ENCODE measurements at places on chromosomes 5 and 9. TPM values are rescaled to one million over a fixed set of nuclear protein-coding genes. Genes with fewer than 3 reads are reported as not detected.

The KCNMB1 gene
- total RNA-seq, result not detected

The ORM2 gene
- total RNA-seq, result 46.0 TPM

The HTR4 gene
- not detected for total RNA-seq

DNA sequence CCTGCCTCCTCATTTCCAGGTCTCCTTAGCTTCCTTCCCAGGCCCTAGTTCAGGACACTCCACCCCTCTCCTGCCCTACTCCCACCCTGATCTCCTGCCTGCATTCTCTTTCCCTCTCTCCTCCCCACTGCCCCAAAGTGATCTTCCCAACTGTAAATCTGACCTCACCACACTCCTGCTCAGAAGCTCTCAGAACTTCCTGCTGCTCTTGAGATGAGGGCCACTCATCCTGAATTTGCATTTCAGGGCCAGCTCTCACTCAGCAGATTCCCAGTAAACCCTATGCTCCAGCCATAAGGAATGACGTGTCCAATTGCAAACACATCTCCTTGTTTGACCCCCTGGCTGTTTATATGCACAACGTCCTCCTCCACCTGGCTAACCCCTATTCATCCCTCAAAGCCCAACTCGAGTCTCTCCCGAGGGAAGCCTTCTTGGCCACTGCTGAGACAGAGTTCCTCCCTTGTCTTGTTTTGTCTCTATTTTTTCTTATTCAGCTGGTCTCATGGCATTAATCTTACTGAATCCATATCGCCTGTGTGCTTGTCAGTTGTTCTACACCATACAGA, 95.0 kb downstream of the NSG2 start:
- no peaks in the 10 kb centered on the region for H3K27me3 ChIP-seq
- no peaks in the 10 kb centered on the region for H3K36me3 ChIP-seq
- no peak overlapping the region for H3K4me3 ChIP-seq

DNA sequence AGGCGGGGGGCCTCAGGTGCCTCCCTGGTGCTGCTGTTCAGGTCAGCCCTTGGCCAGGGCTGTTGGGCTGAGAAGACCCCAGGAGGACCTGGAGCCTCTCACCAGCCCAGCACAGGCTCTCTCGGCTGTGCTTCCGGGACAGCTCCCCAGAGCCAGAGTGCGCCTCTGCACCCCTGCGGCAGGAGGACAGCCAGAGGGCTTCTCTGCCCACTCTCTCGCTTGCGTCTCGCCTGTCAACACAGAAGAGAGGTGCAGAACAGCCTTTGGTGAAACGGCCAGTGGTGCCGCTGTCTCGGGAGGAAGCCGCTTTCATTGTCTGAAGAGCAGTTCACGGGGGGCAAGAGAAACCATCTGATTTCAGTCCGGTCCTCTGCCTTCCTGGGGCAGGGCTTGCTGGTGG, 3.8 kb upstream of the NACC2 start:
- no peak for DNase-seq
- H3K27ac ChIP-seq, result no peak overlapping the region
- H3K36me3 ChIP-seq, result no peaks in the 10 kb centered on the region
- H3K4me1 ChIP-seq, result peaks cover 11% of the 10 kb centered on the region

DNA sequence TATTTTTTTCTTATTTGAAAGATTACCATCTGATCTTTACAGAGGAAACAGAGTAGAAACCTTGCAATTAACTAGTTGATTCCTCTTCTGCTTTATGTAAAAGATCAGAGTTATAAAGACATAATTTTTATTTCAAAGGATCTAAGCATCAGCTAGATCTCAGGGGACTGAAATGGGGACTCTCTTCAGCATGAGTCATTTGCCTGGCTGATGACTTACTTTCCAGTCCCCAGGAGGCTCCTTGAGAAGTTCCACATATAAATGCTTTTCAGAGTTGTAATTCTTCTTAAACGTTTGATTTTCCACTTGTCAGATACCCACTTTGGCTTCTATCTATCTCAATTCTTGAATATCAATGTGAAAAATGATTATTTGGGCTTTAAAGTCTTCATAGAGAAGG, 389.4 kb downstream of the RAB3C start:
- no peaks in the 10 kb centered on the region for H3K27me3 ChIP-seq
- H3K4me1 ChIP-seq, result no peaks in the 10 kb centered on the region
- no peaks in the 10 kb centered on the region for H3K36me3 ChIP-seq
- DNase-seq, result no peak

GRCh38 chr9:100228352-100228869, 124.3 kb downstream of the TEX10 start:
- no peak overlapping the region for H3K4me3 ChIP-seq
- no peaks in the 10 kb centered on the region for H3K36me3 ChIP-seq
- no peak overlapping the region for H3K27ac ChIP-seq
- no peaks in the 10 kb centered on the region for H3K4me1 ChIP-seq
- H3K27me3 ChIP-seq, result no peaks in the 10 kb centered on the region

GRCh38 chr5:149605354-149605997, 24.2 kb downstream of the ARHGEF37 start:
- no peak for DNase-seq
- peaks cover 5% of the 10 kb centered on the region for H3K36me3 ChIP-seq
- H3K4me1 ChIP-seq, result peaks cover 56% of the 10 kb centered on the region
- no peaks in the 10 kb centered on the region for H3K27me3 ChIP-seq

DNA sequence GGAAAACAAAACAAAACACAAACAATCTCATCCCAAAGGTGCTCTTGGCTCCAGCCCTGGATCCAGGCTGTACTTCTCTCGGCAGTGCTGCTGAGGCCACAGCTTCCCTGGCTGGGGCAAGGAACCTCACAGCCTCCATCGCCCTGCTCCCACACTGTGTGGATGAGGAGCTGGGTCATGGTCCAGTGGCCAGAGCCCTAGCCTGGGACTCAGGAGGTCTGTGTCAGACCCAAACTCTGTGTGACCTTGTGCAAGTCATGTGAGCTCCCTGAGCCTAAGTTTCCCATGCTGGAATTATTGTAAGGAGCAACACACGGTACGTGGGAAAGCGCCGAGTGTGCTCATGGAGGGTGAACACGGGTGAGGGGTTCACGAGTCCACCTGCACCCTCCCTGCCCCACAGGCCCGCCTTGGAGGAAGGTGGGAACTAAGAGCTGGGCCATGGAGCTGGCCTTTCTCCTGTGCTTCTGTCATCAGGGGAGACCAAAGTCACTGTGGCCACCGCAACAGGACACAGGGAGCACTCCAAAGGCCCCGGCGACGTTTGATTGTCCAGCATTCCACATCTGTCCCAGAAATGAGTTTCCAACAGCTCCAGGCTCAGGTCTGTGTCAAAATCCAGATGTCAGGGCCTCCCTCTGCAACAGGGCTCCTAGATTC, 26.2 kb upstream of the SMU1 start:
- H3K4me3 ChIP-seq, result no peak overlapping the region
- no peaks in the 10 kb centered on the region for H3K36me3 ChIP-seq
- H3K27me3 ChIP-seq, result no peaks in the 10 kb centered on the region
- H3K27ac ChIP-seq, result no peak overlapping the region

DNA sequence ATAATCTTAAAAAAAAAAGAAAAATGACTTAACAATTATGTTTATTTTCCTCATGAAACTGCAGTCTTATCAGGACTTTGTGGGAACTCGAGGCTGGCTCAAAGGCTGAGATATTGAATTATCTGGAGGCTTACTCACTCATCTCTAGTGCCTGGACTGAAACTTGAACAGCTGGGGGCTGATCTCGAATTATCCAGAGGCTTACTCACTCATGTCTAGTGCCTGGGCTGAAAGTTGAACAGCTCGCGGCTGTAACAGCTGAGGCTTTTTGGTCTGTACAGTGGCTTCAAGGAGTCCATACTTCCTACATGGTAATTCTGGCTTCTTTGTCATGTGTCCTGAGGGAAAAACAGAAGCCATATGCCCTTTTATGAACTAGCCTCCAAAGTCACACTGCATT, 371.9 kb downstream of the CETN3 start:
- H3K4me1 ChIP-seq, result no peaks in the 10 kb centered on the region
- no peak overlapping the region for H3K4me3 ChIP-seq
- no peak for DNase-seq
- H3K27ac ChIP-seq, result no peak overlapping the region
- H3K27me3 ChIP-seq, result no peaks in the 10 kb centered on the region

DNA sequence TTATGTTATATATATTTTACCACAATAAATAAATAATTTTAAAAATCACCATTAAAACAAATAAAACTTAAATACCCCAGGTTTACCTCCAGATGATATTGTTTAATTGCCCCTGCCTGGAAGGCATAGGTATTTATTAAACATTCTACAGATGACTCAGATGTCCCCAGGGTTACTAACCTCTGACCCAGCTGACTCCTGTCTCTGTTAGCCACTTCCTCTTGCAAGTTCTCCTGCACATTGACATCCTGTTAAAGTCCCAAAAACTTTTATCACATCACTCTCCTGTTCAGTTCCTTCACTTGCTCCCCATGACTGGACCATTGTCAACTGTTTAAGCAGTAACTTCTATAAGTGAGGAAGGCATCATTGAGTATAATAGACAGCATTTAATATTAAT, 37.0 kb upstream of the RAB3C start:
- DNase-seq, result no peak
- H3K36me3 ChIP-seq, result no peaks in the 10 kb centered on the region
- H3K27ac ChIP-seq, result no peak overlapping the region
- no peaks in the 10 kb centered on the region for H3K27me3 ChIP-seq
- H3K4me3 ChIP-seq, result no peak overlapping the region

DNA sequence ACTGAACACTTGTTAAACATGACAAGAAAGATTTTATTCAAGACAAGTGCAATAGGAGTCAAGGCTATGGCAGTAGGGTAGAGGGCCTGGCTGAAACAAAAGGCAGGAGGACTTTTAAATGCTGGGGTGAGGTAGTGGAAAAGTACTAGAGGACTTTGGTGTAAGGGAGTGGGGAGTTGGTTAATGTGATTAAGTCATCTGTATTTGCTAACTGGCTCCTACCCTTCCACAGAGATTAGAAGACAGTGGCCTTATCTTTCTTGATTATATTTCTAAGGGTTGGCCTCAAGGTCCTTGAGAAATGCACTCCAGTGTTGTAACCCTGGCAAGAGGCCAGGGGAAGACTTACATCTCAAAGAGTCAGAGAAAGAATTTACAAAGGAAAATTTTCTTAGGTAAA, 160.2 kb upstream of the FTMT start:
- H3K4me3 ChIP-seq, result no peak overlapping the region
- no peaks in the 10 kb centered on the region for H3K27me3 ChIP-seq
- H3K4me1 ChIP-seq, result peaks cover 48% of the 10 kb centered on the region
- H3K27ac ChIP-seq, result peak overlapping the region; percentile 75
- DNase-seq, result peak; percentile 67

DNA sequence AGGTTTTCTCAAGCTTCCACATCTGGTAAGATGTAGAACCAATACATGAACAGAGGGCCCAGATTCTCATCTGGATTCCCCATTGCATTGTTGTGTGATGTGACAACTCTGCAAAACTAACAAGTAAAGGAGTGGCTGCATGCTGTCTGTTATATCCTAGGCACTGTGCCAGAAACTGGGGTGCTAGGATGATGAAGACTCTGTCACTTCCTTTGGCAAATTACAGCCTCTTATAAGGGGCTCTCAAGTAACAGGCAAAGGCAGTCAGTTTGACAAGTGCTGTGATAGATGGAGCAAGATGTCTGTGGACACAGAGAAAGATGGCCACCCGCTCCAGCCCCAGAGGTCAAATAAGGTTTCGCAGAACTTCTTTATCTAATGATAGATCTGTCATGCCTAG, 115.7 kb downstream of the PAPPA start:
- H3K4me3 ChIP-seq, result no peak overlapping the region
- DNase-seq, result no peak
- no peaks in the 10 kb centered on the region for H3K4me1 ChIP-seq
- no peaks in the 10 kb centered on the region for H3K27me3 ChIP-seq
- H3K27ac ChIP-seq, result no peak overlapping the region
- no peaks in the 10 kb centered on the region for H3K36me3 ChIP-seq

- no peak overlapping the region for H3K27ac ChIP-seq
- no peaks in the 10 kb centered on the region for H3K36me3 ChIP-seq
- H3K27me3 ChIP-seq, result no peaks in the 10 kb centered on the region
- H3K4me3 ChIP-seq, result no peak overlapping the region
- no peaks in the 10 kb centered on the region for H3K4me1 ChIP-seq
- no peak for DNase-seq
Observed at GRCh38 chr9:70888471-70888870, 232.9 kb downstream of the TRPM3 start.

- no peak overlapping the region for H3K4me3 ChIP-seq
- H3K27me3 ChIP-seq, result no peaks in the 10 kb centered on the region
- H3K4me1 ChIP-seq, result no peaks in the 10 kb centered on the region
Observed at GRCh38 chr9:7223981-7224380, 466.2 kb downstream of the KDM4C start.

DNA sequence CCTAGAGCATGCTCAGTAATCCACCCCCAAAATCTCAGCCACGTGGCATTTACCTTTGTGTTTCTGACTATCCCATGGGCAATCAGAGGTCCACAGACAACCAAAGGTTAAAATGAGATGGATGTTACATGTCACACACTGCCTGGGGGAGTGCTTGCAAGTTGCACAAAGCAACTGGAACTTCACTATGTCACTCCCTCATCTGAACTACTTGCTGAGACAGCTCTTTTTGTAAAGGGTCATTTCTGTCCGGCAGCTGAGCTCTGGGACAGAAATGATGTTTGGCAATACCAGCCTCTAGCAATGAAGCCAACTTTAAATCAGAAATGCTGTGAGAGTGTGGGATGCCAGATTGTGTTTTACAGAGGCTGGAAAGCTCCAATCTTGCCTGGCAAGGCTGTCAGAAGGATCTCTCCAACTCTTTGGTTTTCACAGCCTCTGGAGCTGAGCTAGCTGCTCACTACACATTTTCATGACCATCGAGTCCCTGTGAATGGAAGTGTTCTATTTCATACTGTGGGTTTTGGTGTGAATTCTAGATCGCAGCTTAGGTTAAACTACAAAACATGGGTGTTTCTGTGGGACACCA, 66.3 kb upstream of the TMEM215 start:
- H3K27ac ChIP-seq, result no peak overlapping the region
- no peak for DNase-seq
- H3K4me3 ChIP-seq, result no peak overlapping the region
- no peaks in the 10 kb centered on the region for H3K4me1 ChIP-seq
- H3K27me3 ChIP-seq, result no peaks in the 10 kb centered on the region

GRCh38 chr5:30099634-30100033, 1093.9 kb upstream of the CDH6 start:
- H3K36me3 ChIP-seq, result no peaks in the 10 kb centered on the region
- no peak overlapping the region for H3K27ac ChIP-seq
- H3K27me3 ChIP-seq, result no peaks in the 10 kb centered on the region

GRCh38 chr5:151417712-151418111, 29.7 kb upstream of the SLC36A1 start:
- H3K27me3 ChIP-seq, result no peaks in the 10 kb centered on the region
- H3K4me1 ChIP-seq, result no peaks in the 10 kb centered on the region
- no peak overlapping the region for H3K27ac ChIP-seq
- no peaks in the 10 kb centered on the region for H3K36me3 ChIP-seq
- no peak for DNase-seq
- H3K4me3 ChIP-seq, result no peak overlapping the region

DNA sequence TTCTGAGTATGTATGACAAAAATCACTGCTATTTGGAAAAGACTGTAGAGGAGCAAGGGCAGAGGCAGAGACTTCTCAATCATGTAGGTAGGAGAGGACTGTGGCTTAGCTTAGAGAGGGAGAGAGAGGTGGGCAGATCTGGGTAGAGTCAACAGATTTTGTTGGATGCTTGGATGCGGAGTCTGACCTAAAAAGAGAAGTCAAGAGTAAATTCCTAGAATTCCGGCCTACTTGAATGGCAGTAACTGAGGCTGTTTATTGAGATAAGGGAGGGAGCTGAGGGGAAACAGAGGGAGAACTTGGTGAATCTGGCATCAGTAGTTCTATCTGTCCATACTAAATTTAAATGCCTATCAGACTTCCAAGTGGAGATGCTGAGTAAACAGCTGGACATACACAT, 2.4 kb downstream of the TICAM2 start:
- H3K27ac ChIP-seq, result no peak overlapping the region
- H3K4me1 ChIP-seq, result no peaks in the 10 kb centered on the region
- DNase-seq, result no peak
- H3K27me3 ChIP-seq, result no peaks in the 10 kb centered on the region
- H3K36me3 ChIP-seq, result no peaks in the 10 kb centered on the region
- no peak overlapping the region for H3K4me3 ChIP-seq

Measured in Caco-2 (cell line).